ENCODE measurements at places on chromosomes 6 and 20. TPM values are rescaled to one million over a fixed set of nuclear protein-coding genes. Genes with fewer than 3 reads are reported as not detected.

Gene CNKSR3
- total RNA-seq: 3.6 TPM

Gene MYLIP
- total RNA-seq: 33.2 TPM

Gene CTNNBL1
- 30.7 TPM for total RNA-seq

Gene PLCB1
- total RNA-seq: 24.9 TPM

Gene BACH2
- 0.52 TPM for total RNA-seq

Gene CNR1
- not detected for total RNA-seq

Gene TP53TG5
- not detected for total RNA-seq

Gene NR2E1
- total RNA-seq: not detected

Gene POLR3F
- 14.3 TPM for total RNA-seq

Gene CGAS
- 1.5 TPM for total RNA-seq

Gene TUBB2B
- 2.2 TPM for total RNA-seq
